ENCODE measurements at places on chromosomes 6 and 20.
A peak's percentile ranks its signal among the peaks of the same experiment; 100 is the strongest.

GRCh38 chr20:39112178-39112743, 150.1 kb downstream of the DHX35 start:
- DNase-seq = peak; percentile 56

GRCh38 chr6:46368169-46368536, 123.1 kb downstream of the RCAN2 start:
- DNase-seq = no peak

DNA sequence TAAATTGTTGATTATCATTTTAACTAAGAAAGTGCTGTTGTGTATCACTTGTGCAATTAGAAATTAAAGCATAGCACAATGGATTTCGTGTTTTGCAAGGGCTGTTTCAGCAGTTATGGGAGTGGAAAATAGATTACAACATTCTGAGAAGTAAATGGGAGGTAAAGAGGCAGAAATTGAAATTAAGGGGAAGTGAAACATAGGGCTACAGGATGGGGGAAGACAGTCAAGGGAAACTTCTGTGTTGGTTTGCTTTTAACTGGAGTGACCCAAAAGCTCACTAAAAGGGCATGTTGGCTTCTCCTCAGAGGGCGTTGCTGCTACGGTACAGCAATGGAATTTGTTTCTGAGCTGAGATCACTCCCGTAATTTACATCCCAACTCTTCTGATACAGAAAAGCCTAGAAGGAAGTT, 147.5 kb downstream of the BCAS1 start:
- DNase-seq = peak; percentile 97

- DNase-seq = no peak
These were observed 89.4 kb downstream of the JAG1 start for GRCh38 chr20:10584371-10584770.

- DNase-seq = peak; percentile 61
These were observed at the start of gene HRH3 for GRCh38 chr20:62219992-62220665. Gene HRH3 (minus strand): TSS chr20:62220278. CDS start chr20:62219970, 308 bp downstream.

DNA sequence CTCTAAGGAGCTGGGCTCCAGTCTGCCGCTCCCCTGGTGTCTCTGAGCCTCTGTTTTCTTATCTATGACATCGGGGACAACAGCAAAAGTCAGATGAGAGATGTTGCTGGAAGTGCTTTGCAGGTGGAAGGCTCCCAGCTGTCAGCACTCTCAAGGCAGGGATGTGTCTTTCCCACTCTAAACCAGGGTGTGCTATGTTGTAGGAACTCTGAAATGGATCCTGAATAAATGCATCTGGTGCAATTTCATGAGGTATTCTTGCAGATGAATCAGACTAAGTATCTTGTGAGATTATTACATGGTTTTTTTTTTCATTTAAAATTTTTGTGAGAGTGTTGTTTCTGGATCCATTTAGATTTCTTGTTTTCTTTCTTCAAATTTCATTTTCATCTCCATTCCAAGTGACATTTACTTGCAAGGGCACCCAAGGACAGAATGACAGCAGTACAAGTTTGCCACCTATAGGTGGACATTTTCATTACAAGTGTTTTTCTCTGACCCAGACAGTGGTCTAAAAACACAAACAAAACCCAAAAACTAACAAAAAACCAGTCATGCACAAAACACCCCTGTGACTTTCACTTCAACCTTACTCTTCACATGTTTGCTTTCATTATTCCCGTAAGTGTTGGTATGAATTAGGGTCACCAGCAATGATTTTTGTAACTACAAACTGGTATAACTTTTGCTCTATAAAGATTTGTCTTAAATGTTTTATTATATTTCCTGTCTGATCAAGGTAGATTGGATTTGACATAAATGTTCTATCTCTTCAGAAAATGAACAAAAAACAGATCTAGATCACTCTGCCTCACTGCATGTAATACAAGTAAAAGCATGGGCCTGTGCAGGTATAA, 14.7 kb upstream of the SIM1 start:
- peak; percentile 67 for DNase-seq

- no peak for DNase-seq
These were observed 5.3 kb upstream of the FNDC1 start for GRCh38 chr6:159163901-159164370.

- DNase-seq = peak; percentile 82
These were observed 309.4 kb upstream of the RNF24 start for GRCh38 chr20:4324611-4325243.

- peak; percentile 55 for DNase-seq
These were observed 5.6 kb downstream of the SMIM29 start for GRCh38 chr6:34243131-34243771.

DNA sequence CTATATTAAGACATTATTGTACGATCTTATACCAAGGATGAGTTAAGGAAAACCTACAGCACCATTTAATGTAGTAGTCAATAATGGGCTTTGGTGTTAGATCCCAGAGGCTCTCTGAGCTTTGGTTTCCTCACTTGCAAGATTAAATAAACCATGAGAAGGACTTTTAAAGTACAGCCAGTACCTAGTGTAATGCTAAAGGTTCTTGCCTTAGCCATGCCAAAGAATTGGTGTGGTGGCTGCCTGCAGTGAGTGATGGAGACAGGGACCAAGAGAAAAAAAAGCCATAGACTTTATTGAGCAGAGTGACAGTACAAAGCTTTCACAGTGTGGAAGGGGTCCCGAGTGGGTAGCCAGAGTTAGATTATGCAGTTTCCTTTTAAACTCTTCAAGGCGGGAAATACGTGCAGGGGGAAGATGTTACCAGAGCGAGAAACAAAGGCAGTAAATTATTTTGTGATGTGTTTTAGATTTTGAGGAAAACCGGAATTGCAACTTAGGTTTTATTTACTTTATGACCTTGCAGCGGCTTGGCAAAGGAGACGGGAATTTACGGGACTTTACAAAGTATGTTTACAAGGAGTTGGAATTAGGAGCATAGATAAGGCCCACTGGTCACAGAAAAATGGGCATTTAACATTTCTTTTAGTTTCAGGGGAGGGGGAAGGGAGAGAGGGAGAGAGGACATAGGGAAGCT, 100.4 kb downstream of the MYO6 start:
- DNase-seq = no peak

- peak; percentile 53 for DNase-seq
These were observed 77.7 kb upstream of the TBC1D7 start for GRCh38 chr6:13405961-13406477.

- DNase-seq = no peak
These were observed 1.5 kb downstream of the PTPRT start for GRCh38 chr20:43188234-43188653.

DNA sequence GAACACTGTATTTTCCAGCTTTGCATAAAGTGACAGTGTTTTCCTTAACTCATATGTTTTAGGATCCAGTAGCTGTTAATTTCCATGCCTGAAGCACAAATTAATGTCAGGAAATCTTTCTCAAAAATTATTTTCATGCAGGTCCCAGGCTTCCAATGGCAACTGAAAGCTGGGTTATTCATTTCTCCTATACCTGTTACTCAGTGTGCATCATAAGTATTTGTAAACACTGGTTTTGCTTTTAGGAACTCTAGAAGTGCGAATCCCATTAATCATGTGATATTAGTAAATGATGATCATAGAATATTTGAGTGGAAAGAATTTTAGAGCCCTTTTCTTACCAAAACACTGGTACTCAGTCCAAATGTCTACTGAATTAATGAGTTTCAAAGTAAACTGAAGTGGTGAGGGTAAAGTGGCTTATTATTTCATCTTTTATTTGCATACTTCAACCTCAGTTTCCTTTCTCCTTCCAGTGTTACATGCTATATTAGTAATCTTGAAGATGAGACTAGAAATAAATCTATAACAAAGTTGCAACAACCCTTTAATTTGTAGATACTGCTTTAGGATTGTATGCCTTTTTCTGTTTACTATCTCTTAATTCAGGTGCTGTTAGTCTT, 124.0 kb downstream of the ZFAND3 start:
- no peak for DNase-seq

GRCh38 chr6:18160911-18161310, 5.7 kb downstream of the KDM1B start:
- DNase-seq = no peak

DNA sequence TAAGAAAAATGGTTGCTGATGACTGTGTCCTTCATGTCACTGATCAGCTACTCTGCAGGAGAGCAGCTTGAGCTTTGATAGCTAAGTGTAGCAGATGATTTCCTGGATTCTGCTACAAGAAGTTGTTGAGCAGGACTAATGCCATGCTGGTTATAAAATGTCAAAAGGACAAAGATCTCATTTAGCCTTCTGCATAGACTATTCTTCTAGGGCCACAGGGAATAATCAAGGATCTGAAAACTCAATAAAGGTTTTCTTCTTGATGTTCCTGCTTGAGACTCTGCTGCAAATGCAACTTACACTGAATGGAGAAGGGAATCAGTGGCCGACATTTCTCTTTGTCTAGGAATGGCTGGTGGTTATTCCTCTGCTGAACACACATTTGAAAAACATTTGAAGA, 360.3 kb upstream of the PTCHD4 start:
- DNase-seq = no peak

GRCh38 chr6:89433252-89434149, 549 bp downstream of the ANKRD6 start:
- DNase-seq = peak; percentile 60

DNA sequence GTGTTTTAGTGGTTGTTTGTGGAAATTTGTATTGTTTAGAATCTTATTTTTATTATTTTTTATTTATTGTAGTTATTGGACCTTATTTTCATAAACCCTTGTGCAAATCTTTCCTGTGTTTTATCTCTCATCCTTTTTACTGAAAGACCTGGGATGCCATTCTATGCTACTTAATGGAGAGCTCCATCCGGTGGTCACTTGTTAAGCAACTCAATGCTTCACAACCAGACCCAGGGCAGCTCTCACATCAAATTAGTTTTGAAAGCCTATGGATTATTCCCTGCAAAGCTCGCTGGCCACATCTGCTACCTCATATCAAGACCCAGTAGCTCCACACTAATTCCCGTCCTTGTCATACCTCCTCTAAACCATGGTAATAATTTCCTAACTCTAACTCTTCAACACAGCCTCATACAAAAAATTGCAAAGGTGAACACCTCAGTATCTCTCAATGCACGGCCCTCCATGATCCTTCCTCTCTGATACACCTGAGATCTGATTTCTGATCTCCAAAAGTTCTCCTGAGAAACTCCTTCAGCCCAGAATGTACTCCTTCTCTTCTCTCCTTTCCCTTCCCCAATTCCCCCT, 296.6 kb upstream of the MANEA start:
- DNase-seq = peak; percentile 5

GRCh38 chr20:53739799-53740785, 146.5 kb upstream of the ZNF217 start:
- peak; percentile 84 for DNase-seq

DNA sequence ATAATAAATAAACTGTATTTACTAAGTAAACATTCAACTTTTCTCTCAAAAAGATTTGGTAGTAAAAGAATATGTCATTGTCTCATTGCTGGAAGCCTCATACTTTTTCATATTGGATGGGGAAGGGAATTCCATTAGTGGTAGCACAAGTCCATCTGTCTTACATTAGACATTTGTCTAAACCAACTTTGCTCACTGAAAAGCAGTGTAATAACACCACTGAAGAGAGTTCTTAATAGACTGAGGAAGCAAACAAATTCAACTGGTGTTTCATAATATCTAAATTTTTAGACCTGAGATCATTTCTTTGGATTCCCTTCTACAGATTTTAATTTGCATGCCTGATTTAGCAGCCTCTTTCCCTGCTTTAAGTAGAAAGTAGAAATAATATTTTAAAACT, 62.7 kb downstream of the PLCB1 start:
- DNase-seq = no peak

- no peak for DNase-seq
These were observed 19.5 kb downstream of the KIF25 start for GRCh38 chr6:168016721-168017525.

DNA sequence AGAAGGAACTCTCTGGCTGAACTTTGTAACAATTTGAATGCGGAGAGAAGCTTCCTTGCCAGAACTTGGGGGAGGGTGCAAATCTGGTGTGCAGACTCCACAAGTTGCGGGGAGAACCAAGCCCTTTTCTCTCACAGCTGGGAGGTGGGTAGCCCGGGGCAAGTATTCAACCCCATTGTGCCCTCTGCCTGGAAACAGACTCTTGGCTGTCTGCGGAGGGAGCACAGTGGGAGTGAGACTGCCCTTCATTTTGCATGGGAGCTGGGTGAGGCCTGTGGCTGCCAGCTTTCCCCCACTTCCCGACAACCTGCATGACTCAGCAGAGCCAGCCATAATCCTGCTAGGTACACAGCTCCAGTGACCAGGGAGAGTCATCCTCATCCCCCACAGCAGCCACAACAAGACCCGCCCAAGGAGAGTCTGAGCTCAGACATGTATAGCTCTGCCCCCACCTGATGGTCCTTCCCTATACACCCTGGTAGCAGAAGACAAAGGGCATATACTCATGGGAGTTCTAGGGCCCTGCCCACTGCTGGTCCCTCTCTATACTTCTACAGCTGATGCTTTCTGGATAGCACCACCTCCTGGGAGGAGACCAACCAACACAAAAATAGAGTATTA, 29.4 kb upstream of the TPD52L1 start:
- DNase-seq = no peak

- DNase-seq = no peak
These were observed 280.4 kb downstream of the FOXC1 start for GRCh38 chr6:1890071-1890470.

- DNase-seq = peak; percentile 25
These were observed 175.3 kb upstream of the CST7 start for GRCh38 chr20:24773751-24774201.

GRCh38 chr6:4794140-4794707, 18.0 kb downstream of the CDYL start:
- no peak for DNase-seq

GRCh38 chr6:154986787-154987235, 8.3 kb upstream of the TIAM2 start:
- DNase-seq = peak; percentile 33

GRCh38 chr20:57329608-57330221, at the start of gene SPO11:
Gene SPO11 (plus strand): TSS chr20:57329803. CDS start chr20:57329868, 65 bp downstream.
- peak; percentile 23 for DNase-seq

GRCh38 chr6:7060769-7061516, 46.8 kb upstream of the RREB1 start:
- no peak for DNase-seq

DNA sequence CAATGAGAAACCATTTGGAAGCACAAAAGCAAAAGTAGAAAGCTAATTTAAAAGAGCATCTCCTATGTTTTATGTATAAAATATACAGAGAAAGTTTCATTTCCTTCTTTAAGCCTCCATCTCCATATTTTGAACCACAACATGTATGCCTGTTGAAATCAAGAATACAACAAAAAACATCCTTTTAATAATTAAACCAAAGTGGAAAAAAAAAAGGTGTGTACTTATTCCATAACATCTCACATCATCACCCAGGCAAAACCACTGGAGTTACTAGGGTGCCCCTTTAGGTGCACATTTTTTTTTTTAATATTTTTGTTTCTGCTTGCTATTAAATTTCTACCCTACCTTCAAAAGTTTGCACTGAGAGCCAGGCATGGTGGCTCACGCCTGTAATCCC, 43.0 kb downstream of the EDN1 start:
- no peak for DNase-seq

GRCh38 chr20:35497780-35498189, 31.7 kb downstream of the C20orf173 start:
- DNase-seq = no peak

GRCh38 chr6:170445971-170446370, 107.1 kb downstream of the PSMB1 start:
- DNase-seq = peak; percentile 48

Measured in NB4 (cell line).